ENCODE measurements at places on chromosomes 3 and 15.

DNA sequence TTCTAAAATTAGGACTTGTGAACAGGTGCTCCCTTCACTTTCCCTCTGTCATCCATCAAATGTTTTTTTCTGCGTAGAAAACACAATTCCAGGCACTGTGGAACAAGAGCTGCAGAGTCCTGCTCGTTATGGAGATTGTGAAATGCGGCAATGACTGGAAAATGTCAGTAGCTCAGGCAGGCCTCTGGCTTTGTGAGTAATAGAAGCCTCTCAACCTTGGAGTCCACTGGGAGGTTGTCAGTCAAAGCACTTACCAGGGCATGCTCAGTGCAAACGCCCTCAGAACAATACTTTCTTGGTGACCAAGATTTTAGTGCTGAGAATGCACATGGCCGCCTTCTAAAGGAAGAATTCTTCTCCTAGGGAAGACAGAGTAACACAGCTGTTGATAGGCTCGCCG lies 26.7 kb upstream of the MED12L start:
- no peak for DNase-seq

DNA sequence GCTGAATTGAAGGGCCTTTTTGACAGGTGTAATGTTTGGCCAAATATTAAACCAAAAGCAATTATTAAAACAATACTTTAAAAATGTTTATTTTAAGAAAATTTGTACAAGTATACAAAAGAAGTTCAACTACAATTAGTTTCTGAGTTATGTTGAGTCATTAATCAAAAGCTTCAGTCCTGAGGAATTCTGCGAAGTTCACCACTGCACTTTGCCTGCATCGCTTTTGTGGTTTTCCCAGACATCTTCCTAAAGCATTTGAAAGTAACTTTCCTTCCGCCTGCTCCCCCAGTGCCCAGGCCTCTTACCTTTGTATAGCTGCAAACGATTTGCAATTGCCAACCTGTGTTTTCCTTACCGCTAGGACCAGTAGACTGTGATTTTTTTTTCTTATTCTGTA lies 69.5 kb downstream of the KCNAB1 start:
- DNase-seq, result no peak

DNA sequence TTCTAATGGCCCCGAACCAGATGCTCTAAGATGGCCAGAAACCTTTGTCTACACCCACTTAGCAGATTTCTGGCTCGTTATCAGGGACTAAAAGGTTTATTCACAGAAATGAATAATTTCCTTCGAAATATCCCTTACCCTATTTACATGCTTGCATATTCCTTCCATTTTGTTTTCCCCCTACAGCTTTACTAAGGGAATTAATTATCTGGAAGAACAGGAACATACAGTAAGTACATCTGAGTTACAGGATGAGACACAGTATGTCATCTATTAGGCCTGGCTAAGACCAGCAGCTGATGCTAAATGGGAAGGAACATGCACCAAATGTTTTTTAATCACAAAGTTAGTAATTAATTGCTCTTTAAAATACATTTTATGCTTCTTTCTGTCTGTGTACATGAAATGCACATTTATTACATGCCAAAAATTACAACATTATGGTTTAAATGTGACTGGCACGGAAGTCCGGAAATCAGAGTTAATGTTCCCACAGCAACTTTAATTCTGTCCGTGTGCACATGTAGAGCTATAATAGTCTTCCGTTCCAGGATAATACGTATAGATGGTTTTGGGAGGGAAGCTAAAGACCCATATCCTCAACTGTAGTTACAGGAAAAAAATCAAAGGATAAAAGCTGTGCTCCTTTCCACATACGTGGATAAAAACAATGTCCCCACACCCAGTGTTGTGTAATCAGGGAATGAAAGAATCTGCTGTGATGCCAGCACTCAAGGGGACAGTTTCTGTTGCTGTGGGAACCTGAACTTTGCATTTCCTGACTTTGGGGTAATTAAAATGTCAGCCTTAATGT lies 82.0 kb downstream of the TIGIT start:
- no peak for DNase-seq

DNA sequence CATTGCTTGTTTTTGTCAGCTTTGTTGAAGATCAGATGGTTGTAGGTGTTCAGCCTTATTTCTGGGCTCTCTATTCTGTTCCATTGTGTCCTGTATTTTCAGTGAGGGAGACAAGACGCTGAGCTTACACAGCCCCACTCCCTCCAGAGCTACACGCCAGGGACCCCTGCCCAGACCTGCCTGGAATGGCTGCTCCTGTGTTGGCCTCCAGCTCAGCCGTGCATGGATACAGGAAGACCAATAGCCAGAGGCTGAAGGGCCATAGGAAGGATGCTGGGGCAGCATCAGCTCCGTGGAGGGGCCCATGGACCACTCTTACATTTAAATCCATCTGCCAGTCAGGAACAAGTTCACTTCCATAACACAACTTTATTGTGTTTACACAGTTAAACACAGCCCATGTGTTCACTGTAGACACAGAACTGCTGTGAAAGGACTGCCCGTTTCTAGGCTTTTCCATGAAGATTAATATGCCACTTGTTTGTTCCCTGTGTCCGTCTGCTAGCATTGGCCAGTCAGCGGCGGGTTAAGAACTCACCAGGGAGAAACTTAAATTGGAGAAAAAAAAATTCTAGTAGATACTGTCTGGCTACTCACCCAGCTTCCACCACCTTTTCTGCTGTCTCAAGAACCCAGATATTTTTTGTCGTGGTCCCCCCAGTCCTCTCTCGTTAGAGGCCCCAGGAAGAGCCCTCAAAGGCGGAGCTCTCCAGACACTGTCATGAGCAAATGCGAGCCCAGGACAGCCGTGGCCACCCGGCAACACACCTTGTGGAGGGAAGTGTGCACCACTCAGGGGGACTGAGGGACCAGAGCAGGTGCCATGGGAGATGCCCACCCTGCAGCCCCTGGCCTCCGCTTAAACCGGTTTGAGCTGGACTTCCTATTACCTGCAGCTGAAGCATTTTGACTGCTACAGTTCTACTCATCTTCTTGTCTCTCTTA lies 142.3 kb upstream of the MEF2A start:
- DNase-seq, result no peak

GRCh38 chr3:172634948-172635347 lies 75.9 kb downstream of the NCEH1 start:
- no peak for DNase-seq

DNA sequence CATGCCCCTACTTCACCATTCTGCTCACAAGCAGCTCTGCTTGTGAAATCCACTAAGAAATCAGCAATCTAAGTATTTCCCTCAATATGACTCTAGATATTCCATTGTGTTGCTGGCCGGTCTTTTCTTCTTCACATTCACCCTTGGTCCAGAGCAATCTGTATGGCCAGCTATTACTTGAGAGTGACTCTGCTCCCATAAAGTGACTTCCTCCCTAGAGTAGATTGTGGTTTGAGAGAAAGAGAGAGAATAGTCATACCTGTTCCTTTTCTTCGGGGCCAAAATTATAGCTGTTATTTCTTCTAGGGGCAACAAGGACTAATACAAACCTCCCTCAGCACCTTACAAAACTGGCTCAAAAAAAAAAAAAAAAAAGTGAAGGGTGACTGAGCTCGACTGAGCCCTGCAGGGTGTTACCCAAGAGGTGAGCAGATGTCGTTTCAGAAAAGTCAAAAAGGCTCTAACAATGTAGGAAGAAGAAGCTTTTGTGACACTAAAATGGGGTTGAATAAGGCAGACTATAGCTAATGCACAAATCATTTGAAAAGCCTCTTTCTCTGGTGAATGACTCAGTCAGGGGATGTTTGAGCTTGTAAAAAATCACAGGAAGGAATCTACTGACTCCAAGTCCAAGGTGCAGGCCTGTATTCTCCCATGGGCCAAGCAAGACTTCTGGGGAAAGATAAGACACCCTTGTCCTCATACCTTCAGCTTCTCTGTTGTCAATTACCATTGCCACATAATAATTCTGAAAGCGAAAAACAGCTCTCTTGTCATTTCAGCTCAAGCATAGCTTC lies 161.0 kb upstream of the SLC24A5 start:
- DNase-seq, result no peak

DNA sequence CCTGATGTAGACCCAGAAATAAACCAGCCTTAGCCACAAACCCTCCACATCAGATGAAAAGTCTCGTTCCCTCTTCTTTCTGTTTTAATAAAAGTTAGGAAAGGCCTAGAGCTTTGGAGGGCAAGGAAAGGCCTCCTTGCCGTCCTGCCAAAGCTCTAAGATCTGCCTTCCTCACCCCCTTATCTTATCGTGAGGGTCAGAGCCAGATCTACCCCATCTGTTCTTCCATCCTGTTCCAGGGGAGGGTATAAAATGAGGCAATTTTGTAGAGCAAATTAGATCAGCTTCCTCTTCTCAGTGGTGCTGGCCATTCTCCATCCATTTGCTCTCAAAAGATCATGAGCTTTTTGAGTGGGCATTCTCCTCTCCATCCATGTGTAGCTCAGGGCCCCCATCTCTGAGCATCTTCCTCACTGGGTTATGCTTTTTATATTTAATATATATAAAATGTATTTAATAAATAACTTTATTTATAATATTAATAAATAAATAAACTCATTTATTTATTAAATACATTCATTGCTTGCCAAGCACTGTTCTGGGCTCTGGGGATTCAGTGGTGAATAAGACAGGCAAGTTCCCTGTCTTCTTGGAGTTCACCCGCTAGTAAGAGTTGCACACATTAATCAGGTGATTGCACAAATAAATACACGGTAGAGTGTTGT lies 2.0 kb upstream of the SLC24A1 start:
- DNase-seq, result no peak

DNA sequence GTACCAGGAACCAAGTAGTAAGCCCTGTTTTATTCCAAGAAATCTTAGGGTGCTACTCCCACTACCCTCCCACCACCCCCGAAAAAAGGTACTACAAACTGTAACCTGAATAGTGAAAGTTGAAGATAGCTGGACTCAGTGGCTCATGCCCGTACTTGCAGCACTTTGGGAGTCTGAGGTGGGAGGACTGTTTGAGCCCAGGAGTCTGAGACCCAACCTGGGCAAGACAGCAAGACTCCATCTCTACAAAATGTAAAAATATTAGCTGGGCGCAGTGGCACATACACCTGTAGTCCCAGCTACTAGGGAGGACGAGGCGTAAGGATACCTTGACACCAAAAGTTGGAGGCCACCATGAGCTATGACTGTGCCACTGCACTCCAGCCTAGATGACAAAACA lies 7.9 kb downstream of the RHOA start:
- DNase-seq, result no peak

DNA sequence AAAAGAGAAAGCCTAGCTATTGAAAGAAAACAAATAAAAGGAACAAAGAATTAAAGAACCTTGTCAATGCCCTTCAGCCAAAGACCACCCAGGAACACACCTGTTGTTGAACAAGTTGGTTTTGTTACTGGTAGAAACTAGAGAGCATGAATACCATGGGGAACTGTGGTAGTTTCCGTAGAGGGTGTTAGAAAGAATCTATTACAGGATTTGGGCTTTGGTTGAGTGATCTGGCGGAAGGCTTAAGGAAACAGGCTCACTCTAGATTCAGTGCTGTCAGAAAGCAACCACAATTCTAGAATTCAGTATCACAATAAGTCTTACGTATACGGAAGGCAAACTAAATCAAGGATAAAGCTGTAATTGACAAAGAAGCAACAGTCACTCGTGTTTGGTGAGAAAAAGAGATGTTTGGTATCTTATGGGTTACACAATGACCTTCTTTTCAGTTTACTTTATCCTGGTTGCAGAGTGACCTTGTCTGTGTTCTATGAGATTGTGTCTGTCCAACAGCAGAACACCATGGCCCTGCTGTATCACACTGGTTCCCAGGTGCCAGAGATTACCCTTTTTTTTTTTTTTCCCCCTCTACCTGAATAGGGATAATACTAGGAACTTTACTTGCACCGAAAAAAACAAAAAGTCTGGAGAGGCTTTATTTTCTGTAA lies 265.9 kb downstream of the SHQ1 start:
- no peak for DNase-seq

DNA sequence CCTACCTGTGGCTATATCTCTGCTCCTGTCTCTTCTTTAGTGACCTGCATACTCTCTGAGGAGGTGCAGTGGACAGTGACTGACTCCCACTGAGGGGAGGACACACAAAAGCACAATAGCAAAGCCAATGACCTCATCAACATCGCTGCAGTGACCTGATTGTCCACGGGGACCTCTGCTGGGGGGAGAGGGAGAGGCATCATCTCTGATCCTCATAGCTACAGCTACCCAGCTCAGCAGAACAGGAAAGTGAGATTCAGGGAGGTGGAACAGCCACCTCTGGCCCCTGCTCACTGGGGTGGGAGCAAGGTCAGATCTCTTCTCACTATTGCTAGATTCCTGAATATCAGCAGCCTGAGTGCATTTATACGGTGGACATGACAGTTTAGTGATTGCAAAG lies 179.2 kb downstream of the ATP10A start:
- no peak for DNase-seq

GRCh38 chr3:71245971-71246880 lies 337.3 kb downstream of the FOXP1 start:
- no peak for DNase-seq

GRCh38 chr15:61195116-61196002 lies 33.7 kb downstream of the RORA start:
- DNase-seq, result no peak
